Stimulated activated CD8-positive, alpha-beta memory T cell treated with anti-CD3 and anti-CD28 coated beads, Interleukin-7, amount 100 ng/mL, for 1 hour (primary cell): ENCODE measurements at places on chromosomes 4 and X.
A peak's percentile ranks its signal among the peaks of the same experiment; 100 is the strongest.

DNA sequence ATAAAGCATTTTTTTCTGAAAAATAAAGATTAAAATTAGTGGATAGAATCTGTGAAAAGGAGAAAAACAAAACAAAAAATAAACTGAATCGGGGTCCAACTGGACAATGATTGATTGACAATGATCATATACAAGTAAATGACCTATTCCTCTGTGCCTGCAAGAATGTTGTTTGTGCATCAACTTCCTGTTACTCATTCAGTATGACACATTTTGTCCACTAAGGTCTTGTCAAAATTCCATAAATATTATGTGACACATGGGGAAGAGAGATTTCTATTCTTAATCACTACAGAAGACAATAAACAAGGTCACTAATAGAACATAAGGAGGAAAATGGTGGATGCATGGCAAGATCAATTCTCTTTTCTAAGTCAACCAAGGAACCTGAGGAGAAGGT, 54.9 kb downstream of the F8 start:
- no peak for DNase-seq

- no peak for DNase-seq
Observed at GRCh38 chr4:180150818-180151217, 2092.4 kb upstream of the TENM3 start.

- no peak for DNase-seq
Observed at GRCh38 chr4:188484256-188484655, 345.0 kb downstream of the TRIML1 start.

- DNase-seq = no peak
Observed at GRCh38 chr4:59655996-59656395, 1544.1 kb upstream of the ADGRL3 start.

- DNase-seq = no peak
Observed at GRCh38 chr4:73908965-73909364, 39.8 kb downstream of the CXCL1 start.

DNA sequence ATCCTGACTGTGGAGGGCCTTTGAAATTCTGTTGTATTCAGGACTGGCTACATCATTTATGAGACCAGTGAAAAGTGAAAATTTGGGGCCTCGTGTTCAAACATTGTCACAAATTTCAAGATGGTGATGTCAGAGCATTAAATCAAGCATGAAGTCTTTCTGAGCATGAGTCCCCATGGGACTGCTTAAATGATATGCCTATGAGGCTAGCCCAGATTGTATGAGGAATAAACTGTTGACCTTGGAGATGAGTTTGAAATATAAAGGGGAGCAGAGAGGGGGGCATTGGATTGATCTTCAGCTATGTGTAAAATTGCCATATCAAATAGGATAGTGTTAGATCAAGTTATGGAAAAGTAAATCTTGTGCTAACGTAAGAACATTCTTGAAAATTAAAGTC, 230.0 kb downstream of the SPANXN3 start:
- no peak for DNase-seq

DNA sequence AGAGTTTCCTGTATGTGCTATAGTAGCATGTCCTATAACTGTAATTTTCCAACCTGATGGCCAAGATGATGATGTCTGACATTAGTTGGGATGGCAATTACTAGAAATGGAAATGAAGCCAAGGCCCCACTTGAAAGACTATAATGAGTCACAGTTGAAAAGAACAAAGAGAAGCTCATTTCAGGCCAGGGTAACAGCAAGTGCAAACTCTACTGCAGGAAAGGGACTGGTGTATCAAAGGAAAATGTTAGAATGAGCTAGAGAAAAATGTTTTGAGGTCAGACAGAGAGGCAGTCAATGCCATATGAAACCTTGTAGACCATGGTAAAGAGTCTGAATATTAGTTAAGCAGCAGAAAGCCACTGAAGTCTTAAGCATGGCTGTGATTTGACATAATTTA, 146.2 kb upstream of the SH3RF1 start:
- DNase-seq = no peak

DNA sequence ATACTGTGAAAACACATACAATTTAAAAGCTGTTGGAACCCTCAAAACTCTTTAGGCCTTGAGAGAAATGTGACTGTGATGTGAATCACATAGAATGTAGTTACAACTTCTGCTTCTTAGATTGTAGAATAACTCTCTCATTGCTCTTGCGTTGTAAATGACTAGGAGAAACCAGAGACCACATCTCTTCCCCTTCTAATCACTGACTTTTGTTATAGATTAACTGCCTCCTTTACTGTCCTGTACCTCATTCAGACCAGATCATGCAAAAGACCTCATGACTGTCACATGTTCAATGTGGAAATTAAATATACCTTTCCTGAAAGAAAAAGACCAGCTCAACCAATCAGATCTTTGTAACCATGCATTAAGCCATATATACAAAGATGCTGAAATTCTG, 43.2 kb upstream of the NEIL3 start:
- no peak for DNase-seq

GRCh38 chr4:6557856-6558255, 17.1 kb upstream of the MAN2B2 start:
- no peak for DNase-seq

GRCh38 chr4:27318740-27319139, 458.1 kb downstream of the STIM2 start:
- DNase-seq = no peak

DNA sequence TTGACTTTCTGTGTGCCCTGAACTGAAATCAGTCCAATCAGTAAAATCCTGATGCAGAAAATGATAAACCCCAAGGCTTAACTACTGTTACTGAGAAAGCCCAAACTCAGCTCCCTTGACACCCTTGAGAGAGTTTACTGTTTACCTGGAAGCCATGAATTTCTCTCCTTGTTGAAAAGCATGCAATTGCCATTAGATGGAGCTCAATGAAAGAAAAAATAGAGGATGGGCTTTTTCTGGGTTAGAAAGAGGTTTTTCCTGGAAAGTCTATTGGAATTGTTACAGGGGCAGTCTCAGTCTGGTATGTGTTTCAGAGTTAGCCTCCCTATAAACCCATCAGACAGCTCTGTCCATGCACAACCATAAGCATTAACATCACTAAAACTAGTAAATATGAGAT, 66.4 kb upstream of the C4orf54 start:
- no peak for DNase-seq

DNA sequence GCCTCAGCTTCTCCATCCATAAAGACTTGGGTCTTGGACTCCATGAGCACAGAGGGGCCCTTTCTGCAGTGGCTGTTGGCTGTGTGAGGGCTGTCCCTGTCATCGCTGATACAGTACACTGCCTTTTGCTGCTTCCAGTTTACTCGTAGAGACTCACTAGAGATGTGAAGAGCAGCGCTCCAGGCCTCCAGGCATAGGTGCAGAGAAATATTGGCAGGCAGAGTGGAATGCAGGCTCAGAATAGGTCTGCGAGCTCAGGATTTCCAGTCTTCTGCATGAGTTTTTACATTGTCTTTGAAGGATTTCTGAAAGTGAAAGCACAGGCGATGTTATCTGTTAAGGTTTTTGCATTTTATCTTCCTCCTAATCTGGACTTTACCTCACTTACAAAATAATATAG, 97.4 kb downstream of the AASDH start:
- no peak for DNase-seq

- DNase-seq = no peak
Observed at GRCh38 chrX:48968377-48968776, 3.3 kb downstream of the KCND1 start.

DNA sequence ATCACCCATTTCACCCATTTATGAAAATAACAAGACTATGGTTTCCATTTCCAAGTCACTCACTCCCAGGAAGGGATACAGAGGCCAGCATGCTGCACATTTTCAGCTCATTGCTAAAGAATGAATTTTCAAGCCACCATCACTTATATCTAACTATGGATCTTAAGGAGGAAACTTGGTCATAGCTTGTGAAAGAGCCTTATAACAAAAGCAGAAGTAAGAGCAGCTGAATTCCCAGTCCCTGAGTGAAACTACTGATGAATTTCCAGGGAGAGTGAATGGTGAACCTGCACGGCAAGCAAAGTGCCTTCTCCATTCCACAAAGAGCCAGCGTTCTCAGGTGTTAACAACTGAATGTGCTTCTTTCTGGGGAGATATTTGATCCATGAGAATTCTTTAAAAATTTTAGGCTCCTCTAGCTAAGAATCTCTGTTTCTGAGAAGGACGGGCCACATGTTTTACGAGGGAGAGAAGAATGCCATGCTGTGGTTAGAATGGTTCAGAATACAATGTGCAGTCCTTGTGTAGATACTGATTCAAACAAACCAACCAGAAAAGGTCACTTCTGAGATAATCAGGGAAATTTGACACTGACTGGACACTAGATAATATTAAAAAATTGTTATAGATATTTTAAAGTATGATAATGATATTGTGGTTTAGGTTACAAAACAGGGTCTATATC, 24.0 kb downstream of the BTC start:
- DNase-seq = no peak

DNA sequence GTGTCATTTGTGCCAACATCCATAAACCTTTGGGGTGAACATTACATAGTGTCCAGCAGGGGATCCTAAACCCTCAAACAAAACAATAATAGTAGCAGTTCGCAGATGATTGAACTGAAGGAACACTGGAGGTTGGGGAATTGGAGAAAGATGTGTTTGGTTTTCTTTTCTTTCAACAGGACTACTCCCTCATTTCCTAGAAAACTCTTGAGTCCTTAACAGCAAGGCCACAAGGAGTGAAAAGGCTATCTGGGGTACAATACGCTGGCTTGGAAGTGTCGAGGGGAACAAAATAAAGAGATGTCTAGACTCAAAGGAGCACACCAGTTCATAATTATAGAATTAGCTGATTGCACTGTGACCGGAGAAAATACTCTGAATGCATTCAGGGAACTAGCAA, 72.1 kb downstream of the IDS start:
- no peak for DNase-seq

GRCh38 chrX:29617725-29618124, 597.6 kb upstream of the MAGEB2 start:
- no peak for DNase-seq

GRCh38 chr4:23237771-23238170, 545.0 kb downstream of the GBA3 start:
- no peak for DNase-seq

- peak; percentile 6 for DNase-seq
Observed at GRCh38 chr4:41882625-41883347, 52.4 kb upstream of the TMEM33 start.

GRCh38 chr4:146029147-146029546, 90.5 kb upstream of the ZNF827 start:
- no peak for DNase-seq

- no peak for DNase-seq
Observed at GRCh38 chr4:95250544-95251137, 298.1 kb downstream of the UNC5C start.

DNA sequence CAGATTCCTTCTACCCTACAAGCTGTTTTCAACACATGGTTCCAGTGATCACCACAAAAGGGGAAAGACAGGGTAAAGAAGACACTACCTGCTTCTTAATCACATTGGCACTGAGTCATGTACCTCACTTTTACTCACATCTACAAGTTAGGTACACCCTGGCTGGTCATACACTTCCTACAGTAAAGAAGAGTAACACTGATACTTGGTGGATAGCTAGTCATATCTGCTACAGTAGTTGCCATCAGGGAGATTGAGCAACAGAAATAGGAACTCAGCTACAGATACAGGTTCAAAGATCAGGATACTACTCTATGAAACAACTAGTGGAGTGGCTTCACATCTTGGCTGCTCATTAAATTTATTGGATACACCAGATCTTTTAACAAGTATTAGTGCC, 105.4 kb upstream of the DIAPH2 start:
- no peak for DNase-seq

GRCh38 chr4:25976780-25977179, 62.8 kb downstream of the SMIM20 start:
- no peak for DNase-seq

DNA sequence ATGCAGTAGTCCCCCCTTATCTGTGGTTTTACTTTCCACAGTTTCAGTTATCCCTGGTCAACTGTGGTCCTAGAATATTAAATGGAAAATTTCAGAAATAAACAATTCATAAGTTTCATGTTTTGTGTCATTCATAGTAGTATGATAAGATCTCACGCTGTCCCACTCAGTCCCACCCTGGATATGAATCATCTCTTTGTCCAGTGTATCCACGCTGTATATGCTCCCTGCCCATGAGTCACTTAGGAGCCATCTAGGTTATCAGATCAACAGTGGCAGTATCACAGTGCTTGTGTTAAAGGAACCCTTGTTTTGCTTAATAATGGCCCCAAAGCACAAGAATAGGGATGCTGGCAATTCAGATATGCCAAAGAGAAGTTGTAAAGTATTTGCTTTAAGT, 16.2 kb upstream of the SYTL4 start:
- DNase-seq = no peak

GRCh38 chr4:121472937-121473721, 92.3 kb upstream of the QRFPR start:
- no peak for DNase-seq

GRCh38 chr4:152971053-152971452, 34.9 kb downstream of the FHDC1 start:
- no peak for DNase-seq

DNA sequence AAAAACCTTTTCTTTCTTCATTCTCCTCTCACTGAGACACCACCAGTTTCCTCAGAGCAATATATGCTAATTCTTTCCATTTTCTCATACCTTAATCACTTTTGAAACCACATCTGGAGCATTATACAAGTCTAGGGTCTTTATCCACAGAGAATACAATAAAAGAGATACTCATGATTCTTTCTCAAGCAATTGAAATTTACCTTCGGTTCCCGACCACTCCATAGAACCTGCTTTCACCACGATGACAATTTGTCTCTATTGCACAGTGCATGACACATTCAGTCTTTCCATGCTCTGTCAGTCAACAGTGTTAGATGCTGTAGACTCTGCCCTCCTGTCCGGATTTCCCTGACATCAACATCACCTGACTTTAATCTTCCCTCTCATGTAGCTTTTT, 409.3 kb upstream of the NWD2 start:
- no peak for DNase-seq

- no peak for DNase-seq
Observed at GRCh38 chr4:74109116-74109869, 10.3 kb upstream of the CXCL2 start.

- DNase-seq = no peak
Observed at GRCh38 chr4:41058426-41058825, 155.9 kb downstream of the APBB2 start.
